Activated CD4-positive, CD25-positive, alpha-beta regulatory T cell treated with anti-CD3 and anti-CD28 coated beads, Interleukin-2, amount 50 U/mL, for 24 hours (primary cell): ENCODE measurements at places on chromosomes 3 and 15.

DNA sequence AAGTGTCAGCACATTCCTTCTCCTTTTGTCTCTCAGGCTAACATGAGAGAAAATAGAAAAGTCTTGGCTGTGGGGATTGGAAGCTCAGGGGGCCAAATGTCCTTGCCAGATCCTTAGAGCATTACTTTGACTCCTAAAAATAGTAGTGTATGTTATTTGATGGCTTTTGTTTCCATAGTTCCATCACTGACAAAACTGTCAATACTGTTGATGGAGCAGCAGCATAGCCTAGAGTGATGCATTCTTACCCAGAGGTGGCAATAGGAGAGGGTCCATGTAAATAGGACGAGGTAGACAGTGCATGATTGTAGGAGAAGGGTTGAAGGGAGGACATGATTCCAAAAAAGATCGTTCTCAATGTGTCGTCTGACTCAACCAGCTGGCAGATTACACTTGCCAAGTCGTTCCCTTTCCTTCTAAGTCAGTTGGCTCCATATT is 282.7 kb upstream of the TPRG1 start:
- no peak for ATAC-seq

DNA sequence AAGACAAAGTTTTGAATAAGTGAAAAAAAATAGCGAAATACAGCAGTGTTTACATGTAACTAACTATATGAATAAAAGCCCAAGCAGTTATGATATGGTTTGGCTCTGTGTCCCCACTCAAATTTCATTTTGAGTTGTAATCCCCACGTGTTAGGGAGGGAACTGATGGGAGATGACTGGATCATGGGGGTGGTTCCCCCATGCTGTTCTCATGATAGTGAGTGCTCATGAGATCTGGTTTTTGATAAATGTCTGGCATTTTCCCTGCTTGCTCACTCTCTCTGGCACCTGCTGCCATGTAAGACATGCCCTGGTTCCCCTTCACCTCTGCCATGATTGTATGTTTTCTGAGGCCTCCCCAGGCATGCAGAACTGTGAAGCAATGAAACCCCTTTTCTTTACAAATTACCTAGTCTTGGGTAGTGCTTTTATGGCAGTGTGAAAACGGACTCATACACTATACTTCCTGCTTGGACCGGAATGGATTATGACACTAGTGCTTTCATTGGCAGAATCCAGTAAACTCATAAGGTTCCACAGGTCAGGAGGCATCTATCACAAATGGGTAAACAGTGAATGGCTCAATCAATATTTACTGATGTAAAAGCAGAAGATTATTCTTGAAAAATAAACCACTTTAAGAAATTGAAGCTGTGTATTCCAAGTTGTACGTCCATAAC is 192.1 kb downstream of the CBLB start:
- peak; percentile 88 for ATAC-seq

GRCh38 chr3:43331381-43331780 is 45.0 kb downstream of the SNRK start:
- ATAC-seq = no peak

GRCh38 chr3:169630852-169631251 is 32.7 kb downstream of the MECOM start:
- no peak for ATAC-seq

GRCh38 chr3:45792516-45793172 is 3.7 kb downstream of the SLC6A20 start:
- no peak for ATAC-seq
